ENCODE measurements at places on chromosomes 2 and 18.

- DNase-seq: no peak
Measured at GRCh38 chr2:163246135-163246534, 407.6 kb upstream of the KCNH7 start.

GRCh38 chr2:73987109-73987947 is 2.6 kb downstream of the TET3 start:
- DNase-seq: no peak

DNA sequence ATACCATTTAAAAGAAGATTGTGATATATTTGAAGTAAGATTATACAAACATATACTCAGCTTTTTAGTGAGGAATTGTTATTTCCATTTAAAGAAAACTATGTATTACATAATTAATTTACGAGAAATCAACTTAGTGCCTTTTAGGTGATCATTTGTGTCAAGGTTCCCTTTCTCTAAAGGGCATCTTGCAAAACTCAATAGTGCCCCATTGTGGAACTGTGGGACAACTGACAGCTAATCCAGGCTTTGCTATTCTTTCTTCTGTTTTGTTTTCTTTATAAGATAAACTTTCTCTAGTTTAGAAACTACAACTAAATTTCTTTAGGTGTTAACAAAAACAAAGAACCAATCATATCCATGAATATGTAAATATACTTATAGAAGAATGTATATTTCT is 24.3 kb upstream of the VIT start:
- DNase-seq: no peak

GRCh38 chr2:3482363-3482821 is 36.9 kb downstream of the ADI1 start:
- DNase-seq: no peak

DNA sequence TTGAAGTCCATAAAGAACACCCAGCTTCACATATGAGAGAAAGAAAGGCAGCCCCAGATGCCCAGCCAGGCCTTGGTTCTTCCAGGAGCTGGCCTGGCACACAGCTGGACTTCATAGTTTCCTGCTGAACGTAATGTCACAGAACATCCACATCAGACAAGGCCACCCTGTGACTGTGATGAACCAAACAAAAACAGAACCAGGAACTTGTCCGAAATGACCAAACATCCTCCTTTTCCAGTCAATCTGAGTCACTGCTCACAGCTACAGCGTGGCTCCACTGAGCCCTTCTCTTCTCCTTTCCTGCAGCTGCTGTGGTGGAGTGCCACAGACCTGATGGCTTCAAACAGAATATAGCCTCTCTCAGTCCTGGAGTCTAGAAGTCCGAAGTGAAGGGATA is 45.4 kb upstream of the PAPOLG start:
- DNase-seq: no peak

DNA sequence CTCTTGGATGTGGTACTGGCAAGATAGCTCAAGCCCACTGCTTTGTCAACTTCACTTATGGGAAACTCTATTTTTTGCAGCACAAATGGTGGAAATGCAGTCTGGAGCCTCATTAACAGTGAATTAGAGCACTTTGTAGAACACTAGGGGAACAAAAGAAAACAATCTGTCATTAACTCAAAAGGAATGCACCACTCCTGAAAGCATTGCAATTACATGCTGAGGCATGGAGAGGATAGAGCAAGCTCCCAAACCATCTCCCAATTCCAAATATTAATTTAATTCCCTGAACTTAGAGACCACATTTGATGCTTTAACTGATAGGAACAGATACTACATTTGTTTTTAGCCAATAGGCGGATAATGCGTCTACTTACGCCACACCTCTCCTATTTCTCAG is 32.8 kb upstream of the TANC1 start:
- no peak for DNase-seq

GRCh38 chr18:80067321-80067720 is 33.1 kb downstream of the RBFA start:
- no peak for DNase-seq

DNA sequence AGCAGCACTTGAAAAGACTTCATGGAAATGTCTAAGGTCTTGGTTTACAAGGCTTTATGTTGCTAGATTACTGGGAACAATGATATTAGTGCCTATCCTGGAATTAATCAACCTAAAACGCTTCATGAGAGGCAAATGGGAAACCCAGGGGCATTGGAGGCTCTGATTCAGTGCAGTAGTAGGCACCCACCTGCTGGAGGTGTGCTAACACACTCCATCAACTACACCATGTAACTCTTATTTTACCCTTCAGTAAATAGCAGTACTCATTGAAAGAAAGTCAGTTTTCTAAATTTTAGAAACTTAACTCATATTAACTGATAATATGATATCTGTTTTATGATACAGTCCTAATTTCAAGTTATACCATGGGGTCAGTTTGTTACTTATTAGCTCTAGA is 17.4 kb upstream of the HNRNPA3 start:
- DNase-seq: no peak

GRCh38 chr2:206783718-206784117 is 18.3 kb downstream of the FASTKD2 start:
- no peak for DNase-seq

- no peak for DNase-seq
Measured at GRCh38 chr2:121159291-121160071, 125.5 kb downstream of the TFCP2L1 start.

DNA sequence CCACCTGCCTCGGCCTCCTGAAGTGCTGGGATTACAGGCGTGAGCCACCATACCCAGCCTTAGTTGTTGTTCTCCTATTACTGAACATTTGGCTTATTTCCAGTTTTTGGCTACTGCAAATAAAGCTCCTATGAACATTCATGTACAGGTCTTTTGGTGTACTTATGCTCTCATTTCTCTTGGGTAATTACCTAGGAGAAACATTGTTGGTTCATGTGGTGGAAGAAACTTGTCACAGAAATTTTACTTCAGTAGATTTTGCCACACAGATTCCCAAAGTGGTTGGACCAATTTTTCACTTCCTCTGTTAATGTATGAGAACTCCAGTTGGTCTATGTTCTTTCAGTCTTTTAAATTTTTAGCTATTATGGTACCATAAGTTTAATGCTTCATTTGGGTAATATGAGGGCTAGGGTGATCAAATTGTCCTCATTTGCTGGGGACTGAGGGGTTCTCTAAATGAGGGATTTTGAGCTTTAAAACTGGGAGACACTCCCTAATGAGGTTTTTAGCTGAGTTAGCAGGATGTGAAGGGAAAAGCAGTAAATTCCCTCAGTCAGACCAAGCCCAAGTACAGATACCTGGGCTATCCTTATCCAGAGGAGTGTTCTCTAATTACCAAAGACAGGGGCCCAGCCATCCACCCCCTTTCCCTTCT is 33.9 kb downstream of the MTA3 start:
- no peak for DNase-seq

- DNase-seq: peak; percentile 71
Measured at GRCh38 chr18:21663578-21663977, 41.0 kb downstream of the ABHD3 start.

GRCh38 chr2:200301953-200302858 is 4.3 kb upstream of the SPATS2L start:
- DNase-seq: no peak

DNA sequence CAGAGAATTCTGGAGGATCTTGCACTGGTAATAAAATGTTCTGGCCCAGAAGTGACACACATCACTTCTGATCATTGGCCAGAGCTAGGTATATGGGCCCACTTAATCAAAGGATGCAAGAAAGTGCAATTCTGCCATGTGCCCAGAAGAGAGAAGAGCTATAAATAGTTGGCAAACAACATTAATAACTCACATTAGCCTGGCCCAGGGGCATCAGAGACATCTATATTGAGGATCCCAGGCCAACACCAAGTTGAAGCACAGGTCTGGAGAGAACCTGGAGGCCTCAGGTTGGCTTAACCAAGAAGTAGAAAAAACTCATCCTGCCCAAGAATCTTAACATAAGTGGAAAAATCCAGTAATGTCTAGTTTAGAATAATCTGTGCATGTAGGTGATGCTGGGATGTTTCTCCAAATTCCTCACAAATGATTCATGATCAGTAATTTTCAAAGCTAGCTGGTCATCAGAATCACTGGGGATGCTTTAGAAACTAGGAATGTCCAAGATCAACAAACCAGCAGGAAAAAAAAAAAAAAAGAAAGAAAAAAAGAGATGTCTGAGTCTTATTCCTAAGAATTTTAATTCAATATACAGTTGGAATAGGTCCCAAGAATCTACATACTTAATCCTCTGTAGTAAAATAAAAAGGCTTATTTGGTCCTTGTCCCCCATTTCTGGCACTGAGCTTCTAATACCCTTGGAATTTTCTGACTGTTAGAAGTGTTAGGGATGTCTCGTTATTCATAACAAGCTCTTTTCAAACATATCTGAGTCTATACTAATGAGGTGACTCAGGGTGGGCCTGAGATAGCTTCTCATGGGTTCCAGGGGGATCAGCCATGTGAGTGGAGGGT is 35.0 kb upstream of the EVA1A start:
- DNase-seq: no peak

GRCh38 chr2:113064898-113065297 is 2.9 kb upstream of the IL1F10 start:
- DNase-seq: no peak
